T47D (cell line): ENCODE measurements at places on chromosomes 5 and 9.

- peak; percentile 13 for DNase-seq
These were observed 43.8 kb downstream of the SPINK5 start for GRCh38 chr5:148107608-148108007.

GRCh38 chr9:75858497-75859092 lies 31.9 kb upstream of the PCSK5 start:
- DNase-seq = no peak

GRCh38 chr5:160961038-160961437 lies 109.0 kb upstream of the ATP10B start:
- DNase-seq = no peak

DNA sequence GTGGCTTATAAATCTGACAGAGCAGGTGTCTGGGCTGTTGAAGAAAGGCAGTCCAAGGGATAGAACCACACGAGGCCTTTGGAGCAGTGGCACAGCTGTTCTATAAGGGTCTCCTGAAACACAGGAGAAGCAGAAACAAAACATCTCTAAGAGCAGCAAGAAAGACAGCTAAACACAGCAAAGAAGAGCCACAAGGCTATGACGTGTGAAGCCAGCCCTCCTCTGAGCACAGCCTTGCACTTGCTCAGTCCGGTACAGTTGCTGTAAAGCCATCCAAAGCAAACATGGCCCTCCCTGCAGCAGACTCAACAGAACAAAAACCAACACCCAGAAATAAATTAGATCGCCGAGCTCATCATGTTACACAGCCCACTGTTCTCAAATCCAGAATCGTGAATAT lies 2.6 kb upstream of the GZMK start:
- no peak for DNase-seq

DNA sequence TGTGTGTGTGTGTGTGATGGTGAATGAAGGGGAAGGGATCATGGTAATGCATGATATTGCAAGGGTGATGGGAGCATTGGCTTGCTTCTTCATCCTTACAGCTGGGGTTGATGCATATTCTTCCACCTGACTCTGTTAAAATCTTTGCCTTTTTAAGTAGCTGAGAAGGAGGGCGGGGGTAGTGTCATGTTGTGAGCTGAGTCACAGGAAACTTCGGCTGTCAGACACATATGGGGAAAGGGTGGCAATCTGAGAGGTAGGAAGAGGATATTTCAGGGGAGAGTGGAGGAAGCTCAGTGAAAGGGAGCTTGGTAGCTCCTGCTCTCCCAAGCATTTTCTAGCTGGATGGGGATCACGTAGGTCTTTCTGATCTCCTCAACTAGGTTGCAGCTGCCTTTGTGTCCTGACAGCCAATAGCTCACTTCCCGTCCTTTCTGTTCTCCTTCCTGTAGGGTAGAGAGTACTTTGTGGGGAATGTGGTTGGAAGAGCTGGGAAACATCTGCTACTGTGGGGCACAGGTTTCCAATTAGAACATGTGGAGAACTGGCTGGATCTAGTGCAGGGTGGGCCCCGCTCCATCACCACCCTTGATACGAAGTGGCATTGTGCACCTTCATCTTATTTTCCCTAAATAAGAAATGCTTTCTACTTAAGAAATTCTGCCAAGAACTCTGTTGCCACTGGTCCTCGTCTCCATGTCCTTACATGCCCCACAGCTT lies 18.1 kb upstream of the CLK4 start:
- DNase-seq = no peak

DNA sequence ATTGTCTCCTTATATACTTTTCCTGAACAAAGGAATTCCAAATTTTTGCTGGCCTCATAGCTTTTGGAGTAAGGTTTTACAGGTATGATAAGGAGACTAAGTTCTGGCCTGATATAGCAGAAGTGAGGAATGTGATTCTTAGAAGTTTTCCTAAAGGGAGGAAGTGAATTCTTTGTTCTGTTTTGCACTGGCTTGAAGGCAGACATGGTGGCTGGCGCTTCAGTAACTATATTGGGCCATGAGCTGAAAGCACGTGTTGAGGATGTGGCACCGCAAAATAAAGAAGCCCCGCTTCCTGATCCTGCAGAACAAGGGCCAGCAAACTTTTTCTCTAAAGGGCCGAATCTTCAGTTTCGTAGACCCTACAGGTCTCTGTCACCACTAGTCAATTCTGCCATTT lies 224.2 kb downstream of the SNX18 start:
- no peak for DNase-seq

DNA sequence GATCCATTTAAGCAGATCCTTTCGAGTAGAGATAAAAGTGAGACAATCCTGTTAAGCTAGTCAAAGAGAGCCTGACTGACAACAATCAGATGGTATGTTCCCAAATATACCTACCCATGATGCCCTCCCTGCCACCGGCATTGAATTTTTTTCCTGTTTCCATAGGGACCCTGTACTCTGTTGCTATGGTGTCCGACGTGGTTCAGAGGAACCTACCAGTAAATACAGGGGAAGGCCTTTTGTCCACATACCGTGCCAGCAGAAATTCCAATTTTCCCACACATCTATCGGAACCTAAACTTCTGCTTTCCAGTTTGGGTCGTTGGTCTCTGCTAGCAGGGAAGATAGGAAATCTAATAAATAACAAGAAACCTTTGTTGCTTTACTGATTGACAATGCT lies 64.7 kb downstream of the MEGF10 start:
- DNase-seq = no peak

DNA sequence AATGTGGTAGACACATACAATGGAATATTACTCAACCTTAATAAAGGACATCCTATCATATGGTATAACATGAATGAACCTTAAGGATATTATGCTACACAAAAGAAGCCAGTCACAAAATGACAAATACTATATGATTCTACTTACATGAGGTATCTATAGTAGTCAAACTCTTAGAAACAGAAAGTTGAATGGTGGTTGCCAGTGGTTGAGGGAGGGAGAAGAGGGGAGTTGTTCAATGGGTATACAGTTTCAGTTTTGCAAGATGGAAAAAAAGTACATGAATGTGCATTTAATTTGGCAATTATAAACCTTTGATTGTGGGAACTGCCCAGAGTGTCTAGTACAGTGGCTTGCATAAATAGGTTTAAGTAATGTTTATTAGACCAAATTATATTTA lies 473.3 kb upstream of the ZNF608 start:
- DNase-seq = no peak

DNA sequence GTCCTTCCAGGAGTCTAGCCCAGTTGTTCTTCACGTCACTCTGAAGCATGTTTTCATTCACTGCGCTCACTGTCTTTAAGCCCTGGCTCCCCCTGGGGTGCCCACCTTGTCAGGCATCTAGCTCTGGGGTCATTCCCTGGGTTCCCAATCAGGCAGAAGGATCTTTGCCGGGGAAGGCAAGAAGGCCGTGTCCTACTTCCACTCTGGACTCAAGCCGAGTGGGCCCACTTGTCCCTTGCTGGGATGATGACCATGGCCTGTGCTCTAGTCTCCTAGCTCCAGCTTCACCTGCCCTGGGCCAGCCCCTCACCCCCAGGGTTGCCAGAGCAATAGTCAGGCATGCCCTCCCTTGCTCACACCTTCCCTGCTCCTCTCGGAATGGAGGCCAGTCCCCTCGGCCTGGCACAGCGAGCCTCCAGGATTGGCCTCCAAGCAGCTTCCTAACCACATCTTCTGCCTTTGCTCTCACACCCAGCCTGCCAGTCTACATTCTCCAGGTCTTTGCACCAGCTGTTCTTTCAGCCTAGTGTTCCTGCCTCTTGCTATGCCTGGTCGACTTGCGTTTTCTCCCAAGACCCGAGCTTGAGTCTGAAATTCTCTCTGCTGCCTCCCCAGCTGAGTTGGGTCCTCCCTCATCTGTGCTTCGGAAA lies 32.2 kb upstream of the PSD2 start:
- no peak for DNase-seq

- no peak for DNase-seq
These were observed 150.8 kb upstream of the SLC44A1 start for GRCh38 chr9:105093685-105094084.

DNA sequence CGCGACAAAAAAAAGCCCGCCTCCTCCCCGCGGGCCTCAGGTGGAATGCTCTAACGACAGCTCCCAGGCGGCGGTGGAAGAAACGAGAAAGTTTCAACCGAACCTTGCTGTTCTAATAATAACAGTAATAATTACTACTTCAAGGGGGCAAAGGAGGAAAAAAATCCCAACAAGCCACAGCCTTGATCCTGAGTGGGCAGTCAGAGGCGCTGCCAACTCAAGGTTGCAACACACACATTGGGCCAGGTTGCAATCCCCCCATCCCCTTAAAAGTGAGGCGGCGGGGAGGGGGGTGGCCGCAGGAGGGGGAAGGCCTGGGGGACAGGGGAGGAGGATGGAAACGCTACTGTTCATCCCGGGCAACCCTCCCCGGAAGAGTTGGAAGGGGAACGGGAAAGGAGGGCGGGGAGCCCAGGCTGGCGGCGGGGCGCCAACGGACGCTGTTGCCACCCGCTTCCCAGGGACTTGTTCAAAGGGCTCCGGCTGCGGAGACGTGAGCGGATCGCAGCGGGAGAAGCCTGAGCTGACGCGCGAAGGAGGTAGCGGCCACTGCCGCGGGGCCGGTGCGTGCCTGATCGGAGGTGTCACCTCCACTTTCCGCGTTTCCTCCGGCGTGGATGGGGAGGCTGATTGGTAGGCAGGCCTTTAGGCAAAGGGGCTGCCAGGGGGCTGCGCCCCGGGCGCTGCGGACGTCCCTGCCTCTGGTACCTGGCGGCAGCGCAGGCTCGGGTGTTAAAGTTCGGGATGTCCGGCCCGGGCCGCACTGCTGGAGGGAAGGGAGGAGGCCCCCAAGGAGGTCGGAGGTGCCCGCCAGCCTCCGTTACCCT lies 647 bp downstream of the SMARCA2 start:
- peak; percentile 40 for DNase-seq

GRCh38 chr9:134534661-134535080 lies 106.9 kb upstream of the COL5A1 start:
- DNase-seq = no peak

DNA sequence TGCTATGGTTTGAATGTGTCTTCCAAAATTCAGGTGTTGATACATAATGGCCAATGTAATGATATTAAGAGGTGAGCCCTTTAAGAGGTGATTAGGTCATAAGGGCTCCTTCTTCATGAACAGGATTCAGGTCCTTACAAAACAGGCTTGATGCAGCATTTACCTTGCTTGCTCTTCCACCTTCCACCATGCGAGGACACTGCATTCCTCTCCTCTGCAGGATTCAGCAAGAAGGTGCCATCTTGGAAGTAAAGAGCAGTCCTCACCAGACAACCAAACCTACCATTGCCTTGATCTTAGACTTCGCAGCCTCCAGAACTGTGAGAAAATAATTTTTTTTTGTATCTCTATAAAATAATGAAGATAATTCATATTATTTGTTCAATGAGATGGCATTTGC lies 314.0 kb upstream of the SMARCA2 start:
- DNase-seq = peak; percentile 4

DNA sequence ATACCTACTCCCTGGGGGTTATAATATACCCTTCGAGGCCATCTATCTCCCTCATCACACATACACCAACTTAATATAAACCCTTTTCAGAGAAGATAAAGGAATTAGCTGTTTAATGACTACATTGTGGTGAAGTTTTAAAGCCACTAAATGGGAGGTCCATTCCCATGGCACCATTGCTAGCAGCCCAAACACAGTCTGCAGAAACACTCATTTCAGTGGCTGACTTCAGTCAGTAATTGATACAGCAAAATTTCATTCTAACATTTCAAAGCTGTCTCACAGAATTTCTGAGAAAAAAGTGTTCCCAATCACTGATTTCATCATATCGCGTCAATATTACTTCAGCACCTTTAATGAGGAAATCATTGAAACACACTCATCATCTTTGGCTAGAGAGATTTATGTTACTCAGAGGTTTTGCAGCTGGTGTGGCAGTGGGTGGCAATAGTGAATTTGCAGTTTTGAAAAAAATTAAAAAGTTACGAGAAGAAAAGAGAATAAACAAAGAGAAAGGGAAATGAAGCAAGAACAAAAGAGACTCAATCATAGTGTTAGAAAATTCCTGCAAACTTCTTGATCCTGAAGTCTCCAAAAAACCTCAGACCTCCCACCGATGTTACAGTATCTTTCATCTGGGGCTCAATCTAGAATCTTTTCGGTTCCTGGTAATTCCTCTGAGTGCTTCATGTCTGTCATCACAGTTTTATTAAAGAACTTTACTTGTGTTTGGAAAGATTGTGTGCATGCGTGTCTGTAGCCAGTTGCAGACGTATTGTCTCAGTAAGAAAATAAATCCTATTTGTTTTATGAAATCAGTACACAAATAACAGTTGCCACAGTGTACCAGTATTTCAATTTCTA lies 105.0 kb downstream of the ERCC6L2 start:
- no peak for DNase-seq

DNA sequence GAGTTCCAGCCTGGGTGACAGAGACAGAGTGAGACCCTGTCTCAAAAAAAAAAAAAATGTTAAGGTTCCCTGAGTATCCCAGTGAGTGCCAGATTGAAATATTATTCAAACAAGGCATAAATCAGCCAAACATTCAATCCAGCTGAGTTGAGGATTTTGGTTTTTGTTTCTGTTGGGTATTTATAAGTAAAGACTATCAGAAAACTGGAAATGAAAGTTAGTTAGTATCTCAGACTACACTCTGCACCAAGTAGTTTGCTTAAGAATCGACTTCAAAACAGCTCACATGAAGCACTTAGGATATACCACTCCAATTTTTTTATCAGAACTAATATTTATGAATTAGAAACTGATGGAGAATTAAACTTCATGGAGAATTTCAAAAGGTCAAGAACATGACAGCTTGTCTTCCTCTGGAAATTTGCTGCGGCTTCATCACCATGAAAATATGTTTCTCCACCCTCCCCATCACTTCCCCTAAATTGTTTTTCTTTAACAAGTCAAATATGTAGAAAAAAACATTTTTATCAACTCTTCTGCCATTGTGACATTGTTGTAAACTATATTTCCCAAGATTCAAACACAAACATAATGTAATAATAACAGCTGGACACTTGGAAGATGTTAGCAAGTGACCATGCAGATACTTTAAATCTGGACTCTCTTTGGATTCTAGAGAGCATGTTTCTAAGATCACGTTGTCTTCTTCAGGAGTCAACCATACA lies 110.0 kb upstream of the PTGER4 start:
- DNase-seq = no peak

DNA sequence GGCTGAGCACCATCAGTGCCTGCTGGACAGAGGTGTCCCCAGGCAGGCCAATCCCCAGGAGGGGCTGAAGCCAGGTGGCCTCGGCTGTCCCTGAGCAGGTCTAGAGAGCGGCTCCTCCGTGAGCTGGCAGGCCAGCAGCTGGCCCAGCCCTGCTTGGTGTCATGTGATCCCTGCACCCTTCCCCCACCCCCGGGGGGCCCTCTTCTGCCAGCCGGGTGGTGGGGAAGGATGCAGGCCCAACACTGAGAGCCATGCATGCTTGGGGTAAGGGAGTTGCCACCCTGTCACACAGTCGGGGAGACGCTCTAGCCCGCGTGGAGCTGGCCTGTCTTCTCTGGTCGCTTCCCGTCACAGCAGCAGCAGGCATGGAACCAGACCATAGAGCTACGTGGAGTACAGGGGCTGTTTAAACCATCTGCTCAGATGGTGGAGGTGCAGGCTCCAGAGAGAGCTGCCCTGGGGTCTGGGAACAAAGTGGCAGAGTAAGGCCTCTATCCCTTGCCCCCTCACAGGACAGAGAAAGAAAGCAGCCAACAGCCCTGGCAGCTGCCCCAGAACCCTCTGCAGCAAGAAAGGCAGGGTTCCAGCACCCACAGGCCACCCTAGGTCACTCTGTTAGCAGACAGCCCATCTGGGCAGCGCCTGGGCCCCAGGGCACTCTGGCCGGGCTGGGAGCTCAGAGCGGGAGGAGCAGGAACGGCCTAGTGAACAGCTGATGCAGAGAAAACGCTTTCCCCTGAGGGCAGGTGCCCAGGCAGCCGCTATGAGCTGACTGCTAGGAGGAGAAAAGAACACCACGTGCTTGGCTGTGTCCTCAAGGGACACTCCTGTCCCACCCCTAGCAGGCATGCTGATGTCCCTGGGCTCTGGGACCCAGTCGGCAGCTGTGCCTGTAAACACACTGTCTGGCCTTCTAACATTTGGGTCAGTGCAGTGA lies 6.8 kb downstream of the RALGDS start:
- DNase-seq = no peak
